NCI-H774 (cell line): ENCODE measurements at places on chromosomes 7 and 10.
A peak's percentile ranks its signal among the peaks of the same experiment; 100 is the strongest.

- no peak for DNase-seq
These were observed 368.1 kb downstream of the CXCL12 start for GRCh38 chr10:44016589-44017482.

DNA sequence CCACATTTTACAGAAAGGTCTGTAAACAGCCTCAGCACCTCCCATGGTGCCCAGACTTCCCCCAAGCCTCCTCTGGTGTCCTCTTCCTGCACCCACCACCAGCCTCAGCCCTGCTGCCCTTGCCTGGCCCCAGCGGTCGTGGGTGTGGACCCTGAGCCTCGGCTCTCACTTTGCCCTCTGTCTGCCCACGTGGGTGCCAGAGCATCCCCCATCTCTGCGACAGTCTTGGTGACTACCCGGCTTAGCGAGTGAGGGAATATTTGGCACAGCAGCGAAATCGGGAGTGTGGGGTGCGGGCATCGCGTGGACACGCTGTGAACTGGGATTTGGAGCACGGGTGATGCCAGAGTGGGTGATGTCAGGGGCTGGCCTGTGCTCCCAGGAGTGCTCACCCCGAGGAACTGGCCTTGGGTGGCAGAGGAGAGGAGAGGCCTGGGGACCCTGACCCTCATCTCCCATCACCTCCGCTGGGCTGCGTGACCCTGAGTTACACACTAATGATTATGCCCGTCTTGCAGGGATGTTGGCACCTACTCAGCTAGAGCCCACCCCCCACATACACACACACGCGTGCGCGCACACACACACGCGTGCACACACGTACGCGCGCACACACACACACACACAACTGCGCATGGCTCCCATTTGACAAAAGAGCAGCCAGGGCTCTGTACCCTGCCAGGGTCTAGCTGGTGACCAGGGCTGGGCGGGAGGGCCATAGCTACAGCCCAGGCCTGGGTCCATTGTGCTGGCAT, 8.7 kb downstream of the ELFN1 start:
- no peak for DNase-seq

DNA sequence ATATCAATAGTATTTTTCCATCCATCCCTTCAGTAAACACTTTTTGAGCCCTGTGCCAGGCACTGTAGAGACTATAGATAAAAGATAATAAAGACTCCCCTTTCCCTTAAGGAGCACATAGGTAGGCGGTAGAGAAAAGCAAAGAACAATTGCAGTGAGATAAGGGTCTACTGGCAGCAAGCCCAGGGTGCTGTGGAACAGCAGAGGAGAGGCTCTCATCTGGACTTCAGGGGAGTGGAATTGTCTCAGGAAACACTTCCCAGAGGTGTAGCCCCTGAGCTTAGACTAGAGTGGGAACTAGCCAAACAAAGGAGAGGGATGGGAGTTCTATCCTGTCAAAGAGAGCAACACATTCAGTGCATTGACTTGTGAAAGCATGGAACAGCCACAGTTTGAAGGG, 102.0 kb downstream of the NRF1 start:
- no peak for DNase-seq

- DNase-seq = no peak
These were observed 5.4 kb downstream of the COL13A1 start for GRCh38 chr10:69807122-69807521.

DNA sequence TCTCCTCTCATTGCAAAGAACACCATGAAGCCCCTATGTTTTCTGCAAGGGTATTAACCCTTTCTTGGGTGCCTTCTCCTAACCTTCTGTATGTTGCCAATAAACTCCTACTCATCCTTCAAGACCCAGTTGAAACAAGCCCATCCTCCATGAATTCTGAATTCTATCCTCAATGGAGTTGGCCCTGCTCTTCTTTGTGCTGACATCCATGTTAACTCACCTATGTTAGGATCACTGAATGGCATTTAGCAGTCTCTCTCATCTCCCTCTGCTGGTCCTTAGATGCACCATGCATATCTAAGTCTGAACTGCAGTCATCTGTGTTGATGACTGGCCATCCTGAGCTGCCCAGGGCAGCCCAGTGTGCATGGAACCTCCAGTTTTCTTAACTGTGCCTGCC, 129.8 kb downstream of the BUB3 start:
- DNase-seq = no peak

- peak; percentile 19 for DNase-seq
These were observed at the start of gene TET1 for GRCh38 chr10:68560186-68560942. Gene TET1, plus strand, starts transcription at chr10:68560337. Its CDS starts 12,002 bp downstream, at chr10:68572339.

- DNase-seq = no peak
These were observed 144.7 kb upstream of the ZNF716 start for GRCh38 chr7:57305192-57305748.

- DNase-seq = no peak
These were observed 55.8 kb downstream of the PRKG1 start for GRCh38 chr10:51129946-51130544.

- no peak for DNase-seq
These were observed 157.2 kb downstream of the PTPRN2 start for GRCh38 chr7:158430308-158431034.

DNA sequence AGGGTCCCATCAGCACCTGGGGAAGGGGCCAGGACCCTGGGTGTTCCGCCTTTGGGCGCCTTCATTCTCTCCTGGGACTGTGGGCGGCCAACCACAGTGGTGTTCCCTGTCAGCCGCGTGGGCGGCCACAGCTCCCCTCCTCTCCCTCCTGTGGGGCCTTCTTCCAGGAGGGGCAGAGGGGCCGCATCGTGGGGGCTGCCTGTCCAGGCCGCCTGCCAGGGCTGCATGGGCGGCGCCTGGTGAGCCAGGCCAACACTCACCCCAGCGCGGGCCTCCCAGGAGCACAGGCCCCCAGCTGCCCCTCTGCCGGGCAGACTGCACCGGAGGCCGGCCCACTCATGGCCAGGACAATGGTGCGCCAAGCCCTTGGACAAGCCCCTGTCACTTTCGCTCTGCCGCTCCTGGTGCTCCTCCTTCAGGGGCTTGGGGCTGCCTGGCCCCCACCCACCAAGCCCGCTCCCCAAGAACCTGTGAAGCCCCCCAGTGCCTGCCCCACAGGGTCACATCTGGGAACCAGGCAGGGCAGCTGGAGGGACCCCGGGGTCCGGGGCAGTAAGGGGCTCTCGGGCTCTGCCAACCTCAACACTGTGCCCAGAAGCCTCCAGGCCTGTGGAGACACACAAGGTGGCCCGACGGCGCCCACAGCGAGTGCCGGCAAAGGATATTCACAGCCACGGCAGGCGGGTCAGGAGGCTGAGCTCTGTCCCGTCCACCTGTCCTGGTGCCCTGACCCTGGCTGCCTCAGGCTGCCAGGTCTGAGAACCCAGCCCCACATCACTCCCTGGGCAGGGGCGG, 42.8 kb downstream of the AP5Z1 start:
- DNase-seq = no peak

DNA sequence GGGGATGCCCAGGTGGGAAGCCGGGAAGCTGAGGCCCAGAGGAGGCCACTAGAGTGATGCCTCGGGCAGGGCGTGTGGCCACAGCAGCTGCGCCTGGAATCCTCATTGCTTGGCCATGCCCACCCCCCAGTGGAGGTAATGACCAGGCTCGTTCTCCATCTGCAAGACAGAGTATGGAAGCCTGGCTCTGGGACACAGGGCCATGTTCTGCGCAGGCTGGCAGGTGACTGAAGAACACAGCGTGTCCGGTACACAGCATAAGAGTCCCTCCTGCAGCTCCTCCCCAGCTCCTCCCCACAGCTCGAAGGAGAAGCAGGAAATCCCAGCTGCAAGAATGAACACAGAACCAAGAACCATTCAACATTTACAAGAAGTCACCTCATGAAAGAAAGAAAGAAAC, 64.8 kb downstream of the SMURF1 start:
- no peak for DNase-seq

DNA sequence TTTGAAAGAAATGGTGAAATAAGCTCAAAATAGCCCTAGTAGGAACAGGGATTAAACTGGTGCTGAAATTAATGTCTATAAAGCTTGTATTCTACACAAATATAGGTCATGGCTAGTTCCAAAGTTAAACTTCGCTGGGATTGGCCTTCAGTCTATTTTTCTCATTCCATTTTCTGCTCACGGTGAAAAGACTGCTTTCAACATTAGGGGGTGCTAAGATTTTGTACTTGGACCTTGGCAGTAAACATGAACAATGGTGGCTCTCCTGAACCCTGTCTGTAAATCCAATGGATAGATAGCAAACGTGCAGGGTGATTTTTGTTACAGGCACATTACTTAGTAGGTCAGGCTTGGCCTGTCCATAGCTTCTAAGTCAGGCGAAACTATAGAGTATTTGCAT, 36.0 kb upstream of the RSU1 start:
- no peak for DNase-seq

- peak; percentile 77 for DNase-seq
These were observed 9.6 kb upstream of the DNAJB12 start for GRCh38 chr10:72364239-72364777.

DNA sequence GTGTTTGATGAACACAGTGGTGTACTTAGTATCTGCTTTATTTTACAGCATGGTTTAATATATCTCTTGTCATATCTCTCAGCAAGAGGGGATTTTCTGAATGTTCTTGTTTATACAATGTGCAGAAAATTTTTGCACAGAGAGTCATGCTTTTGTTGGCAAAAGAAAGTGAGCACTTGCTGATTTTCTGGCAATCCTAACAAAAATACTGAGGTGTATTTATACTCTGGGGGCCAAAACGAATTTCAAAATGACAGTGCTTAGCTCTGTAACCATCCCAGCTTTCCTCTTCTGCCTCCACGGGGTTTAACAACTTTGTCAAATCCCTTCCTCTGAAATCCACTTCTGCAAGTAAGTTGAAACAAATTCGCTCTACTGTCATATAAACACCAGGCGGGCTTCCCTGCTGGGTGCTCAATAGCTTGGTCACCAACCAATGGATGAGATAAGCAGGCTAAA, 169.2 kb downstream of the NOC3L start:
- no peak for DNase-seq

DNA sequence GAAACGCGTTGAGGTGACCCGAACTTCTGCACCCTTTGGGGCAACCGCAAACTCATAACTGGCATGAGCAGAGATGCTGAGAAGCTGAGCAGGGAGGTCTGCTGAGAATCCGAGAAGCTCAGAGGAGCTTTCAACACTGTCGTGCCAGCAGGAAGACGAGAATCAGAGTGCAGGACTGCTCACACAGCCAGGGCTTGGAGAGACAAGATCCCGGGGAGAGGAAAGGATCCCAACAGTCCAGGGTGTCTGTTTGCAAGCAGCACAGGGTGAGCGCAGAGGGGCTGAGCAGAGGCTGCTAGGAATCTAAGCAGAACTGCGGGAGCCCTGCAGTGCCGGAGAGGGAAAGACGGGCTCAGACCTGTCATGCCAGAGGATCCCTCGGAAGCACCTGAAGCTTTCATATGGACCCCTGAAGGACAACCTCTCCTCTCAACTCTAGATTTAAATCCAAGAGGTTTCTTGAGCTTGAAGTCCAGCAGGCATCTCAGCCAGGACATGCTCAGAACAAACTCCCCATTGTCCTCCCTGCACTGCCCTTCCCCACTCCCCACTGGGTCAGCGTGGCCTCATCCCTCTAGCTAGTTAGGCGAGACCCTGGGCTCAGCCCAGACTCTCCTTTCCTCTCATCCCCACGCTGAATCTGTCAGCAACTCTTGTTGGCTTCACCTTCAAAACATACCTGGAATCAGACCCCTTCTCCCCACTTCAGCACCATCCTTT, 40.7 kb downstream of the FOXL3 start:
- no peak for DNase-seq

DNA sequence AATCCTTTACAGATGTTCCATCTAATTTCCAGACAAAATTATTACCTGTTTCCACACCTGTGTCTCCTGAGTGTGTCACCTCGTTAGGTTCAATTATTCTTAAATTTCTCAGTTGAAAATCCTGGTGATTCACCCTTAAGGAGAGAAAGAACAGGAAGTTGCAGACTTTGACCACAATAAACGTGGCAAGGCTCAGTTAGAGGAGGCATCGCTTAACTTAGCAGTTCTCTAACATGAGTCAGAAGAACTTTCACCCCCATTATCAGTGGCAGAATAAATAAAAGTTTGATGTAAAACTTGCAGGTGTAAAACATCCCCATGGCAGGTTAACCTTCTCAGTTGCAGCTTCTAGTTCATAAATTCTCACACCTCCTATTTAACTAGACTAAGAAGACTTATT, 8.3 kb downstream of the XPNPEP1 start:
- DNase-seq = no peak

GRCh38 chr7:82029236-82029913, 259.5 kb upstream of the HGF start:
- DNase-seq = no peak

DNA sequence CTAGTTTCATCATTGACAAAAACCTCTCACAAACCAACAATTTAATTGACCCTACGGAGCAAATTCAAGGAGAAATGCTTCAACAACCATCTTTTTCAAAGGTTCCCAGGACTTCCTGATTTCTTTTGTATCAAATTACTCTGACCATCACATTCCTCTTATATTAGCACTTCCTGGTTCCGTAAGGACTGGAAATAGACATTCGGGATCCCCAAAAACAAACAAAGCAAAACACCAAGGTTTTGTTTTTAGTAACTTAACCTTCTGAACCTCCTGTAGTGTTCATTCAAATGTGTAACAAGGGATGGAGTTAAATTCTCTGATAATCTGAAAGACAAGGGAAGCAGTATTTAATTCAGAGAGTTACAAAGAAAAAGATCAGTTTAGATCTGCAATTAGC, 387.6 kb upstream of the NRP1 start:
- DNase-seq = no peak

DNA sequence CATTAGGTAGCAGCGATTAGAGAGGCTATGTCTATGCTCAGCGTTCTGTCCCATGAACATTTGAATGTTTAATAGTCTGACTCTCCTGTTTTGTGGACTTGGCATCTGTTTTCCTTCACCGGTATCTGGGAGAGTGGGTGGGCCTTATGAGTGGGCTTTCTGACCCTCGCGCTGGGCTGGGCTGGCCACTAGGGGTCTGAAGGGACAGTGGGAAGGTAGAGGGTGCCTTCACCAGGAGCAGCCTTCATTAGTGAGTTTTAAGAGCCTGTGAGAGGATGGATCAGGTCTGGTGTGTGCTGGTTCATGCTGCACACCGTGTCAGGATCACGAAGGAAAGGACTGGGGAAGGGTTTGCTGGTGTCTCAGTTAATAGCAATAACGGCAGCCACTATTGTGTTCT, 33.4 kb downstream of the DCLRE1A start:
- no peak for DNase-seq
